ENCODE measurements at places on chromosomes 16 and 17.

- no peak for DNase-seq
Observed at GRCh38 chr17:76292567-76292966, 15.5 kb downstream of the QRICH2 start.

DNA sequence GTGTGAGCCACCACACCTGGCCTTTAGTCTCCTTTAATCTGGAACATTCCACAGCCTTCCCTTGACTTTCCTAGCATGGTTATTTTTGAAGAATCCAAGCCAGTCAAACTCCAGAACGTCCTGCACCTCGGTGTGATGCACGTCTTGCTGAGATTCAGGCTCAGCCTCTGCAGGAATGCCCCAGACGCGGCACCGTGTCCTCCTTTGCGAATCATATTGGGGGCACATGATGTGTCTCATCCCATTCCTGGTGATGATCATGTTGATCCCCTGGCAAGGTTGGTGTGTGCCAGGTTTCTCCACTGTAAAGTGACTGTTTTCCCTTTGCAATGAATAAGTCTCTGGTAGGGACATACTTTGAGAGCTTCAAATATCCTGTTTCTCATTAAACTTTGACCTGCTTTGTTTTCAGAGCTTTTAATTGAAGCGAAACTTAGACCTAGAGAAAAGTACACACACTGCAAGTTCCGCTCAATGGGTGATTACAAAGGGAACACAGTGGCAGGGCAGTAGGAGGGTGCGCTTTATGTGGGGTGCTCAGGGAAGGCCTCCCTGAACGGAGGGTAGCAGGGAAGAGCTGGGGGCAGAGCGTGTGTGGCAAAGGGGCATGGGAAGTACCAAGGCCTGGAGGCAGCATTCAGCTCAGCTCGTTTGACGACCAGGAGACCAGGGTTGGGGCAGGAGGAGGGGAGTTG lies 9.6 kb upstream of the ATP2C2 start:
- no peak for DNase-seq

DNA sequence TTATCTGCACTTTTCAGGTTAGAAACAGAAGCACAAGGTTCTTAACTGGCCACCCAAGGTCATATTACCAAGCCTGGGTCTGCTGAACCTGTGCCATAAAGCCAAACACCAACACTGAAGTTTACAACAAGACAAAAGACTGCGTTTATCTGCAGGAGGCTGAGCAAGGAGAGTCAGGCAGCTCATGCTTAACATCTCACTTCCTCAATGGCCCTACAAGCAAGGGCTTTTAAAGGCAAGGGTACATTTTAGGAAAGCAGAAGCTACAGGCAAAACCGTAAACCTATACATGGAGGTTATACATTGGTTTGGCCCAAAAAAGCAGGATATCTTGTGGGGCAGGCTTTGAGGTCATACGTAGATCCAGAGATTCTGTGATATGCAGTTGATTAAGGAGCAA lies 91.2 kb downstream of the GNAO1 start:
- DNase-seq: no peak

DNA sequence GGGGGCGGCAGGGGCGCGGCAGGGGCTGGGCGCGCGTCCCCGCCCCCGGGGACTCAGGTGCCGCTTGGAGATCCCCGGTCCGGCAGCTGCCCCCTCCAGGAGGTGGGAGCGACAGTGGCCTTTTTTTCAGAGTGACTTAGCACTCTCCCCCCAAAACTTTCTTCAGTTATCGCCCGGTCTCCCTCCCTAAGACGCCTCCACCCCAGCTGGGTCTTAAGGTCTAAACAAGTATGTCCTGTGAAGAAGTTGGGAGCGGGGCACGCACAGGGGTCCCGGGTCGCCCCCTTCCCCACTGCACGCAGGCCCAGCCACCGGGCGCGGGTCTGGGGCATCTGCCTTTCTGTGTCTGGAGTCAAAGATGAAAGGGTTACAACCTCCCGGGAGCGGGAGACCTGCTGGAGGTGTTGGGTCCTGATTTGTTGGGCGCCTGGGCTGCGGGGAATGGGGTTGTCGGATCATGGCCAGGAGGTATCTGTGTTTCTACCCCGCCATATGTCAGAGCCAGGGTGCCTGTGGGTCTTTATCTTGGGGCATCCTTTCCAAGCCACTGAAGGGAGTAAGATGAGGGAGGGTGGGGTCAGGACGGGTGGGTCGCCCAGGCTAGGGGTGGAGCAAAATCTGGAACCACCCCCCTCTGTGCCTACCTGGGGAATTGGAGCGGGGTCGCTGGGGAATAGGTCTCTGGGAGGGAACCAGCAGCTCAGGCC lies 757 bp downstream of the FMNL1 start:
- no peak for DNase-seq

GRCh38 chr17:40076591-40076990 lies 13.8 kb downstream of the THRA start:
- no peak for DNase-seq

- no peak for DNase-seq
Observed at GRCh38 chr16:89426736-89427530, 63.4 kb downstream of the ANKRD11 start.

- no peak for DNase-seq
Observed at GRCh38 chr16:84761448-84762368, 58.1 kb upstream of the CRISPLD2 start.

GRCh38 chr16:57349212-57350031 lies 9.2 kb upstream of the CCL22 start:
- DNase-seq: no peak

DNA sequence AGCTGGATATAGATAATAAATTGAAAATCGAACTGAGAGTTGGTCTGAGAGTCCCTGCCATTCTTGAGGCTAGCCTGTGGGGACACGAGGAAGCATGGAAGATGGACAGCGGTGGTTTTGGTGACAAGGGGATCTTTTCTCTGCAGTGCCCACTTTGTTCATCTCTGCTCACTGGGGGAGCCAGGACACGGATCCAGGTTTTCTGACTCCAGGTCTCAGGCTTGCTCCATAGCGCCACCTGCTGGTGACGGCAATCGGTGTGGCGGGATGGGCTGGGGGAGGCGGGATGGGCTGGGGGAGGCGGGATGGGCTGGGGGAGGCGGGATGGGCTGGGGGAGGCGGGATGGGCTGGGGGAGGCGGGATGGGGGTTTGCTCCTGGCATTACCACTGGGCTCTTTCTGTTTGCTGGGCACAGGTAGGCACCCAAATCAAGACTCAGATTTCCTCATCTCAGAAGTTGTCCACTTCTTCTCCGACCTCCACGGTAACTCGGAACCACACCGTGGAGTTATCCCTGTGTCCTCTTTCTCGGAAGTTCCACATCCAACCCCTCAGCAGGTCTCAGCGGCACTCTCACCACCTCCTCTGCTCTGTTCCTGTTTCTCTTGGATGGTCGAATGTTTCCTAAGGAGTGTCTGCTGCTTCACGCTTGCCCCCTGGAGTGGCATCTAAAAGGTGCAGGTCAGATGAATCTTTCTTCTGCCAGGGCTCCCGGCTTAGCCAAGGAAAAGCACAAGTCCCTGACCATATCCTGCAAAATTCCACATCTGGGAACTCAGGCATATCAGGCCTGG lies 142.4 kb downstream of the CYLD start:
- DNase-seq: no peak

DNA sequence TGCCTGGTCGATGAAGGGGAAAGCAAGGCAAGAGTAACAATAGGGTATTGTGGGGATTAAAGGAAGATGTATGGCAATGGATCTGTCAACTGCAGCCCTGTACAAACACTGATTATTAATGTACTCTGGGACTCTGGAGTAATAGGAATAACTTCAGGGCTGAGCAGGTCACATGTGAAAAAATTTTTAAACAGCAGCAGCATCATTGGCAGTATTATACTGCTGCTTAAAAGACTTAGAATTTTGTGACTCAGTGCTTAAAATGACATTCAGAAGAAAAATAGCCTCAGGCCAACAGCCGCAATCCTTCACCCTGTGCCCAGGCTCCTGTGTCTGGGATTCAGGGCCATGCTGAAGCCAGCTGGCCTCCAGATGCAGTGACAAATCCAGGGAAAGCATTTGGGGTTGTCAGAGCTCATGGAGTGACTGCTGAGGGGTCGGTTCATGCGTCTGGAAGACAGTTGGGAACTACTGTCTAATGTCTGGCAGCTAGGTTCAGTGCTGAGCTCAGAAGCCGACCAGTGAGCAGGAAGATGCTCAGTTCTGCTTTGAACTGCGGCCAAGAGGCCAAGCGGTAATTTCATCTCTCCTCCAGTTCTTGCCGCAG lies 22.2 kb downstream of the TEX2 start:
- no peak for DNase-seq

GRCh38 chr16:88308441-88309173 lies 74.2 kb upstream of the ZNF469 start:
- no peak for DNase-seq

- DNase-seq: no peak
Observed at GRCh38 chr17:56424543-56425044, 168.9 kb upstream of the NOG start.

- DNase-seq: no peak
Observed at GRCh38 chr17:66638707-66639479, 196.0 kb upstream of the CACNG5 start.

DNA sequence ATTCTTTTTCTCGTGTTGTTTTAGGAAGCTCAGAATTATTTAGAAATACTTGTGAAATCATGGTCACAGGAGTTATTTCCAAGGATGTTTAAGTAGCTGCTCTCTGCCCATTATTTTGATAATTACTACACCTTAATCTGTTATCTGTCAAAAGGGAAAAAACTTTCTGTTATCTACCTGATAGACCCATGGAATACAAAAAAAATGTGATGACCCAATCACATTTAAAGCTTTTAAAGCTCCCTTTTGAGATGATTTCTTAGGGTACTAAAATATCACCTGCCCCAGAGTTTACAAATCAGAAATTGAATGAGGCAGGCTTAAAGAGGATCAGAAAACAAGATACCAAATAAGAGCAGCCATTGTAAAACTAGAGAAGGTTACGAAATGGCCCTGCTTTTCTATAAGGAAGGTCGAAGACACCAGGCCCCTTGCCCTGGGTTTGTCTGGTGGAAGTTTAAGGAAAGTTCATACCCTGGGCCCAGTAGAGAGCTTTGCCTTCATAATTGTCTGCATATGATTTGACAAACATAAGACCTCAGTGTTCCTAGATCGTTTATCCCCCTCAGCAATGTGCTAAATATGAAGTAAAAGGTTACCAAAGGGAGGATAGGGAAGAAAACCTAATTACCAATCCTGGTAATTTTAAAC lies 149.9 kb upstream of the TBX2 start:
- DNase-seq: no peak

- no peak for DNase-seq
Observed at GRCh38 chr16:14510939-14511799, 118.9 kb downstream of the PARN start.

- no peak for DNase-seq
Observed at GRCh38 chr16:52496051-52496876, 50.7 kb downstream of the TOX3 start.

- no peak for DNase-seq
Observed at GRCh38 chr16:24950275-24950674, 64.9 kb downstream of the ARHGAP17 start.

DNA sequence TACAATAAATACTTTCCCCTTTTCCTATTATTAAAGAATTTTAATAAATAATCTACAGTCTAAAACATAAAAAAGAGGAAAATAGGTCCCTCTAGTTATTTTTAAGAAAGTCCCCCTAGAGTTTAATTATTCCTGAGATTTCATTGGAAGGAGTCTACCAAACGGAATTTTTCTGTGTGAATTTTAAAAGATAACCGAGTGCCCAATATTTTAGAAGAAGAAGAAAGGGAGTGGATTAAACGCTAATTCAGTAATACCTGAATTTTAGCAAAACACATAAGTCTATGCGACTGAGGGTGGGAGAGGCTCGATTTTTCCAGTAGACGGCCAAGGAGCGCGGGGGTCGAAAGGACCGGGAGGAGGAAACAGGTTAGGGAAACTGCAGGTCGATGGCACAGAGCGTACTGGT lies 2.2 kb downstream of the HOXB2 start:
- no peak for DNase-seq

DNA sequence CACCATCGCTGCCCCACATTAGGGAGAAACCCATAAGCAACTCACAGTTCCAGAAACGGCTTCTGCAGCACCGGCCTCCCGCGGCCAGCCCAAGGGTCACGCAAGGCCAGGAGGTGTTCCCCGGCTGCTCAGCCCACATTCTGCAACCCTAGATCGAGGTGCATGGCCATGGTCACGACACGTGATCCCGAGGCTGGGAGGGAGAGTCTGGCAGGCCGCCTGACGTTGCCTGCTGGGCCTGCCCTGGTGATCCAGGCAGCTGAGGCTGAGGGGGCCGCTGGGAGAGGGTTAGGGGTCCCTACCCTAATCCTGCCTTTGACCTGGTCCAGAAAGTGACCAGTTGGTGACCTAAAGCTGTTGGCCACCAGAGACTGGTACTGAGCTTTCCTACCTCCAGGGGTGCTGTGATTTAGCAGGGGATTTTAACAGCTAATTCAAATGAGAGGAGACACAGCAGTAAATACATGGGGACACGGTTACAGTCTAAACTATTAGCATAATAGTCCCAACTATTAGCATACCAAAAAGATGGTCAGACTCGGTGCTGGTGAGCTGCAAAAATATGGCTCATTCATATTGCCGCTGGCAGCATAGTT lies 97.4 kb upstream of the CIBAR2 start:
- DNase-seq: no peak

GRCh38 chr17:29125651-29126050 lies 54.5 kb downstream of the MYO18A start:
- DNase-seq: no peak

DNA sequence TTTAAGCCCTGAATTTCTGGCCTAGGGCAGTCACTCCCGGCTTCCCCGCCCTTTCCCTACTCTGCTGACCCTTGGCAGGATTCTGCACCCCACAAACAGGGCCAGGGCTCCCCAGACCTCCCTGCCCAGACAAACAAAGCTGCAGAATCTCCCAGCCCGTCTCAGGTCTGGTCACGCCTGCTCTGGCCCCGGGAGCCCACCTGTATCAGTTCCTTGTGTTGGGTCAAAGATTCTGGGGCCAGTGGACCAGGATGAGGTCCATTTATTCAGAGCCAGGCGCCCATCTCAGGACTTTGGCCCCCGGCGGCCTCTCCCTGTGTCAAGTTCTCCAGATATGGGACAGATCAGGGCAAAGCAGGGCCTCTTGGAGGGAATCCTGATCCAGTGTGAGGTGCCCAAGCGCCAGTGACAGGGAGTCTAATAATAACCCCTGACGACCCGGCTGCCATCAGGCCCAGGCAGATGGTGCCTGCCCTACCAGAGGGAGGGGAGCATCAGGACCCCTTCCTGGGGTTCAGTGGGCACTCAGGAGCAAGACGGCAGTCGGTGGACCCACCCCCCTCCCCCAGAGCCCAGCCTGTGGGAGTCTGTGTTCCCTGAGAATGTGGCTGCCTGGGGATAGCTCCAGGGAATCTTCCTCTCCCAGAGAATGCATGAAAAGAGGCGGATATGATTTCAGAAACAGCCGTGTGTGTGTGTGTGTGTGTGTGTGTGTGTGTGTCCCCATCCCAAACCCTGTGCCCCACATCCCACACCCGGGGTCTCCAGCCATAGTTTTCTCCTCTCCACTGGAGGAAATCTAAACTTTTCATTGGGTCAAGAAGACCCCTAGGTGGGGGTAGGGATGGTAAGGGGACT lies 1.3 kb downstream of the TTYH2 start:
- DNase-seq: no peak

DNA sequence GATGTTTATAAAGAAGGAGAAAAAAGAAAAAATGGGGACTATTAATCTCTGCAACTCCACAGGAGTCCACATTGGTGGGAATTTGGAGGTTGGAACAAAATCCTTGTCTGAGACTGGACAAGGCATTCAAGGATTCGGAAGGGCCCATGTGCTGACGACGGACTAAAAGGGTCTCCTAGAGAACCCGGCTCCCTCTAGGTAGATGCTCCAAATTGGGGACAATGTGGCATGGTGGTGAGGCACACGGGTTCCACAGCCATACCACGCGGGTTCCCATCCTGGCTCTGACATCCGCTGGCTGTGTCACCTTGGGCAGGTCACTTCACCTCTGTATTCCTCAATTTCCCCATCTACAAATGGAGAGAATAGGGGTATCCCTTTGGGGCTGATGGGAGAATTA lies 227.4 kb downstream of the C16orf78 start:
- DNase-seq: no peak
